ENCODE measurements at places on chromosomes 6 and 20.
A peak's percentile ranks its signal among the peaks of the same experiment; 100 is the strongest.

DNA sequence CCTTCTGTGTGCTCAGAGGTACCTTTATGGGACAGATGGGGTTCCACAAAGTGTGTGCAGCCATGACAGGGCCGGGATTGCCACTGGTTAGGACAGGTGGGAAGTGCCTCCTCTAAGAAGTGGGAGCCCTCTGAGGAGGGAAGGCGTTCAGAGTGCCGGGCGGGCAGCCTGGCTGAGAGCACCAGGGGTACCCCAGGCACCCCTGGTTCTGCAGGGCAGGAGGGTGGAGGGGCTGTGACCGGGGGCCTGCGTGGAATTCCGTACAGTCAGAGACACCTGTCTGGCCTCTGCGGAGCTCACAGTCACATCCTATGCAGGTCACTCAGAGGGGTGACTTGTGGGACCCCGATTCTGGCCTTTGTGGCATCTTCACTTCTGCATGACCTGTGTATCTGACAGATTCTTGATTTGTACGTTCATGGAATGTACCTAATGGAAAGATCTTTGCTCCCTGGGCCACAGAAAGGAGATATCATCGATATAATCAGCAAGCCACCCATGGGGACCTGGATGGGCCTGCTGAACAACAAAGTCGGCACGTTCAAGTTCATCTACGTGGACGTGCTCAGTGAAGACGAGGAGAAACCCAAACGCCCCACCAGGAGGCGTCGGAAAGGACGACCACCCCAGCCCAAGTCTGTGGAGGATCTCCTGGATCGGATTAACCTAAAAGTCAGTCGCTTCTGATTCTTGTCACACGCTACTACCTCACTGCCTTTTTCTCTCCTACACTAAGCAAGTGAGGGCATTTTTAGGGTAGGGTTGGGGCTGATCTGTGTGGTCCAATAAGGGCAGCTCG lies 190.9 kb downstream of the SASH1 start:
- DNase-seq, result no peak

- no peak for DNase-seq
These were observed 17.1 kb downstream of the NAPB start for GRCh38 chr20:23404196-23404595.

DNA sequence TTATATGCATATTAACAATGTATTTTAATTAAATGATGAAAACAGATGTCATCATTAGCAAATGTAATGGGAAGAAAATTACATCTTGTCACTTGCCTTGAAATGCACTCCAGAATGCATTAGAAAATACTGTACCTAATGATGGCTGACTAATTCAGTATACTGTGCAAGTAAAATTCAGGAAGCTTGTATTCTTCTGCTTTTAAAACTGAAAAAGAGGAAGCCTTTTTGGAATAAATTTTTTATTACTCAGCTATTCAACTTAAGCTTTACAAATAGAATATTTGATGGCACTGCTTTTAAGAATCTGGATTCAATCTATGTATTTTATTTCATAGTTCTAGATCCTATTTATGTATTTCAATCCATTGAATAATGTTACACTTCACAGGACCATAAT lies 195.5 kb downstream of the RIMS1 start:
- DNase-seq, result no peak

GRCh38 chr6:142746524-142746923 lies 198.5 kb downstream of the HIVEP2 start:
- no peak for DNase-seq

GRCh38 chr6:133610971-133611370 lies 277.9 kb upstream of the TCF21 start:
- no peak for DNase-seq

DNA sequence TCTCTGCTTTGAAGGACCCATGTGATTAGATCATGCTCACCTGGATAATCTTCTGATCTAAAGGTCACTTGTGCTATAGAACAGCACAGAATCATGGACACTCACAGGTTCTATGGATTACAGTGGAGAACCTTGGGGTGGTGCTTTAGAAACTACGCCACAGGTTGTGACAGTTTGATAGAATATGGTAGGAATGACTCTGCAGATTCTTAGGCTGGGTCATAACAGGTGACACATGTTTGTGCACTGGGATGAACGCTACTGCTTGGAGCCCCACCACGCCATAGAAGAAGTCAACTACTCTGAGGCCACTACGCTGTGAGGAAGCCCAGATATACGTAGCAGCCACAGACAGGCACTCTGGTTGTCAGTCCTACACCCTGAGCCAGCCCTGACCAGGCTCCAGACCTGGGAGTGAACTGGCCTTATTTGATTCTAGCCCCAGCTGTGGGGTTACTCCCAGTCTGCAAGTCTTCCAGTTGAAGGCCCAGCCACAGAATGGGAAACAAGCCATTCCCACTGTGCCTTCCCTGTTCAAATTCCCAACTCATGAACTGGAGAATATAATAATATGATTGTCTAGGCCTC lies 99.0 kb upstream of the SLC24A3 start:
- no peak for DNase-seq

DNA sequence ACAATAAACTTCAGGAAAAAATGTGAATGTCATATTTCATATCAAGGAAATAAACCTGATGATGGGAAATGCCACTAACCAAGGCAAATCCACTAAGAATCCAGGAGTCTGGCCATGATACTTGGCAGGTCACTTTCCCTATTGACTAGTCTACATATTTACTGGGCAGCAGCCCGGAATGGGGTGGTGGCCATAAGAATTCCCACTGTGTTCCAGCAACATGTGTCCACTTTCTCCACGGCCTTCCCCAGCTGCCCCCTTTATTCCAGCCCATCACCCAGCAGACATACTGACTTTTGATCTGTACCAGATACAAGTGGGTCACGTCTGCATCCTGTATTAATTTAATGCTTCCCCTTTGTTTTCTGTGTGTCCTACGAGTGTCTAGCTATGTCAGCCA lies 234.5 kb upstream of the PRDM1 start:
- DNase-seq, result no peak

- DNase-seq, result peak; percentile 80
These were observed 128.0 kb upstream of the FAM83B start for GRCh38 chr6:54718541-54719023.

DNA sequence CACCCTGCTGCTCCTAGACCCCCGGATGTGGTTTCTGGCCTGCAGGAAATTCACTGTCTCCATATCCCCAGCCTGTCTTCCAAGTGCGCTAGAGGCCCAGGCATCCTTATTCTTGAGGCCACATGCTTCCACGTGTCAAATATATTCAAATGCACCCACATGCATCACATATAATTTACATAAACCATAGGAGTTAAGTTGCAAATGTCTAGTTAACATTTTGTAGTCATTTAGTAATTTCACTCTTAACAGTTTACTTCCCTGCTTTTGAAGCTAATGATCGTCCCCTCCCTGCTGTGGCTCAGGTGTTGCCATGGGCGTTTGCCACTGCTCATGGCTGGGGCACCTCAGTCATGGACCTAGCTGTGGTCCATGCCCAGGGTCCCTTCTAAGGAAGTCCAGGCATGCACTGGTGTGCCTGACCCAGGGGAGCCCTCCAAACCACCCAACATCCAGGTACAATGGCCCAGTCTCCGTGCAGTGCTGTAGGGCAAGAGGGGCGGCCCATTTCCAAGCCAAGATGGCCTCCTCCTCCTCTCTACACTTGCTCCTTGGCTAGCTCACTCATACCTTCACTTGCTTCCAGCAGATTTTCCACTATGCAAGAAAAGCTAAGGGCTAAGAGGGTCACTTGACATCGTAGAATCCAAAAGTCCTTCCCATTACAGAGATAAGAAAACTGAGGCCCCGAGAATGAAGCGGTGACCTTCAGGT lies 42.4 kb downstream of the FGD2 start:
- no peak for DNase-seq

DNA sequence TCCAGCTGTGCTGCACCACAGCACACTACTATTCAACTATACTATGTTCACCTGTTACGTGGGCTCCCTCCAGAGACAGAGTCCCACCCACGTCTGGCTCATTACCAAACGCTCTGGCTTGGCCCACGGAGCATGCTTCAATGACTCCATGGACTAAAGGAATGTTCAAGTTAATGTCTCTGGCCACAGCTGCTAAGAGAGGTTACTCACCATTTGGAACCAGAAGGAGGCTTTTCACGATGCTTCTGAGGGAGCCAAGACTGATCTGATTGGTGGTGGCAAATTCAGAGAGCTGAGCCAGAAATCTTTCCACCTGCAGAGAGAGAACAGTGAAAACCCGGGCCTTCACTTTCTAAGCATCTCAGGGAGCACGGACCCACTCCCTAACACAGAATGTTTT lies 15.6 kb downstream of the COMMD7 start:
- no peak for DNase-seq

GRCh38 chr6:107554326-107554725 lies 64.4 kb downstream of the SOBP start:
- no peak for DNase-seq

DNA sequence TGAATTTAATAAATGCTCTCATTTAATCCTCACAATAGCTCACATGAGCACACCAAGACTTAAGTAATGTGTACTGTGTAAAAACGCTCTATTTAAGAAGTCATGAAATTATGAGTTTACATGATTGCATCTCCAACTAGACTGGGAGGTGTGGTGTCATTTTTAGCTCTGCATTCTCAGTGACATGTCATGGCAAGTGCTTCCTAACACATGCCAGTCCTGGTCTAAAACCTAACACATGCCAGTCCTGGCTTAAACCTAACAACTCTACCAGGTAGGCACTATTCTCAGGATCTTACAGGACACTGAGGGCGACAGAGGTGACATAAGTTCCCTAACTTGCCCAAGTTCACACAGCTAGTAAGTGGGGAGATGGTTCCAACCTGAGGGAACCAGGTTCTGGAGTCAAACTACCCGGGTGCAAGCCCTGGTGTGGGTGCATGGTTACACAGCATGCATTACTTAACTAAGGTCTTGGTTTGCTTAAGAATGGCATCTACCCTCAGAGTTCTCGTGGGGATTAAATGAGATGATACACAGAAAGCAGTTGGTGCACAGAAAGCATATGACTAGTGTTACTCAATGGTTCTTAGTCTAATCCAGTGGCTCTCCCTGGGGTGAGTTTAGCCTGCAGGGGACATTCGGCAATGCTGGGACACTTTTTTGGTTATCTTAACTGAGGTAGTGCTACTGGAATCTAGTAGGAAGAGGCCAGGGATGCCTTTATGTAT lies 14.7 kb downstream of the CLDN20 start:
- no peak for DNase-seq

- DNase-seq, result peak; percentile 7
These were observed 63.9 kb upstream of the FUCA2 start for GRCh38 chr6:143575440-143575839.

DNA sequence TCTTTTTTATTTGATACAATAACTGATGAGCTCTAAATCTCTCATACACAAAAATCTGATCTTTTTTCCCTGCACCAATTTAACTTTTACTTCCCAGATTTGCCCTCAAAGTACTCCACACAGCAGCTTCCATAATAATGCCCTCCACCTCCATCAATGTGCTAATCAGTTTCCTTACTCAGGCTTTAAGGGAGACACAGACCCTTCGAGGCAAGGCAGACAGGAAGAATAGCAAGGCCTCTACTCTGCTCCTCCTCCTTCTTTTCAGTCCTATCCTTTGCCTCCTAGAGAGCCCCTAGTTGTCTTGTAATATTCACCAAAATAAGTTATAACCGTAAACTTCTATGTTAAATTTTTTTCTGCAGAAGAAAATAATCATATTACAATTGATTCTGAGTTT lies 444.9 kb upstream of the RNF217 start:
- no peak for DNase-seq

DNA sequence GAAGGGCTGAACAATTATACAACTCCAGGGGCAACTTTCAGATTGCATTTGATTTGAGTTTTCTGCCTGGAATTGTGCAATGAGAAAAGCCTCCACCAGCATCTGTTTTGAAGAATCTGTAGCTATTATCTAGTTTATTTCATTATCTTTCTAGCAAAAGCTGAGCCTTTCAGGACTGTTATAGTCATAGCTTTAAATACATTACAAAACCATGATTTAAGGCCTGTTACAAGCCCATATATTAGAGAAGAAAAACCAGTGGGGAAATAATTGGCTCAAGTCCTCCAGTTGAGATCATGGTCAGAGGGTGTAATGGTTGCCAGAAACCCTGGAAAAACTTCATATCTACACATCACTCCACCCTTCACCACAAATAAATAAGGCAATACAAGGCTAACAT lies 676.2 kb downstream of the HDGFL1 start:
- DNase-seq, result no peak

DNA sequence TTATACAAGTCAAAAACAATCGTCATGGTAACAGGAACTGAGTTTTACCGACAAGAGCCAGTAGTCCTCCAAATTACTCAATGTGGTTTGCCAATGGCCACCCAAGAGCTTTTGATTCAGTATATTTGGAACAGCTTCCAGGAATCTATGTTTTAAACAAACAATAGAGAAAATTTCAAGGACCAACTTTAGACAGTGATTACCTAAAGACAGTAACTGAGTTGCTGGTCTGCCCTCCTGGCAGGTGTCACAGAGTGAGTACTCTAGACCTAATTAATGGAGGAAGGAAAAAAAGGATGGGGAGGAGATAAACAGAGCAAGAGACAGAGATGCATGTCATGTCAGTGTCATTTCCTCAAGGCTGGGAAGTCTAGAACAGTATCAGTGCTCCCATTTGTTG lies 361.3 kb upstream of the BTBD3 start:
- DNase-seq, result no peak

GRCh38 chr6:96499781-96500180 lies 21.8 kb upstream of the UFL1 start:
- no peak for DNase-seq

- no peak for DNase-seq
These were observed 63.1 kb downstream of the COL12A1 start for GRCh38 chr6:75142721-75143120.

DNA sequence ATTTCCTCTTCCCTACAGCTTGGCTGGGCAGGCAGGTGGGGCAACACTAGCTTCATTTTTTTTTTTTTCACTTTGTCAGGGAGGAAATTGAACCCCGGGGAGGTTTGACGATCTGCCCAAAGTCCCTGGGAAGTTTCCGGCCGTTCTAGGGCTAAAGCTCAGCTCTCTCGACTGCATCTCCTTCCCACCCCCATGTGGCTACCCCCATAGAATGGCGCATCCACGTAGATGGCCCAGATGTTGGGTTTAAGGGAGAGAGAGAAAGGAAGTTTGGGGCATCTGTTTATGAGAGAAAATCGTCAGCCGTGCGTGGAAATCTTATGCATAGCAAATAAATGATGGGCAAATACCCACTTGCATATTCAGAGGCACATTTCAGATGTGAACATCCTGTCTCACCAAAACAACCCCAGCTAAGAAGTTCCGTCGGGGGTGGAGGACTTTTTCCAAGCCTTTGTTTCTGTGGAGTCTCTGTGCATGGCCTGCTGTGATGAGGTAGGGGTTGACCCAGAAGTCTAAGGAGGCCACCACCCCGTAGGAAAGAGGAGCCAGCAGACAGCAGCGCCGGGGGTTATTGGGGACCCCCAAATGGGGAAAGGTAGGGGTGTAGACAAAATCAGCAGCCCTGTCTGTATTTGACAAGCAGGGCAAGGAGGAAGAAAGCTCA lies 40.5 kb upstream of the ZNF831 start:
- no peak for DNase-seq

Data from NCI-H1436 treated with DMSO at 0.1 percent for 48 hours (cell line).